Inflammatory macrophage (primary cell): ENCODE measurements at places on chromosomes 5 and 9.
A peak's percentile ranks its signal among the peaks of the same experiment; 100 is the strongest.

DNA sequence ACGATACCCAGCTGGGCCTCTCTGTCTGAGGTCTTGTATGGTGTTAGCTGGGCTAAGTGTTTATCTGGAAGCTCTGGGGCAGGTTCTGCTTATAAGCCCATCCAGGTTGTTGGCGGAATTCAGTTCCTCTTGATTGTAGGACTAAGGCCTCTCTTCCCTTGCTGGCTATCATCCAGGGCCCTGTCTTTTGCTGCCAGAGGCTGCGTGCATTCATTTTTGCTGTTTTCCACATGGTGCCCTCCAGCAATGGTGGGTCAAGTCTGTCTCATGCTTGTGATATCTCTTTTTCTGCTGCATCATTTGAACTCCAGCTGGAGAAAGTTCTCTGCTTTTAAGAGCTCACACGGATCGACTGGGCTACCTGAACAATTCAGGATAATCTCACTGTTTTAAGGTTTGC lies 105.7 kb upstream of the ZNF618 start:
- no peak for DNase-seq

GRCh38 chr5:78501411-78502352 lies 141.3 kb downstream of the SCAMP1 start:
- no peak for DNase-seq

DNA sequence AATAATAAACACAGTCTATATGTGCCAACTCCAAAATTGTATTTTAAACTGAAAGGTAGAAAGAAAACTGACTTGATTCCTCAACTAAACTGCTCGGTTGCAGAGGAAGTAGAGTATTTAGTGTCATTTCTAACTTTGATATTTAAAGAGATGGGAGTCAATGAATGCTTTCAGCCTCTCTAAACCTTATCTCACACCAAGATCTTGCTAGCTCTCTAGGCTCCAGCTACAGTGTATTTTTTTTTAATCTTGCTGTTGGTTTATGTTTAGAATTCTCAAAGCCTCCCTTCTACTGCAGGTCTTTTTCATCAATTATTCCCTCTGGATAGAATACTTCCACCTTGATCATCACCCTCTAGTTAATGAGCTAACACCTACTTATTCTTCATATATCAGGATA lies 419.4 kb upstream of the ZNF462 start:
- no peak for DNase-seq

- no peak for DNase-seq
Measured at GRCh38 chr5:90569084-90569483, 10.5 kb downstream of the ADGRV1 start.

DNA sequence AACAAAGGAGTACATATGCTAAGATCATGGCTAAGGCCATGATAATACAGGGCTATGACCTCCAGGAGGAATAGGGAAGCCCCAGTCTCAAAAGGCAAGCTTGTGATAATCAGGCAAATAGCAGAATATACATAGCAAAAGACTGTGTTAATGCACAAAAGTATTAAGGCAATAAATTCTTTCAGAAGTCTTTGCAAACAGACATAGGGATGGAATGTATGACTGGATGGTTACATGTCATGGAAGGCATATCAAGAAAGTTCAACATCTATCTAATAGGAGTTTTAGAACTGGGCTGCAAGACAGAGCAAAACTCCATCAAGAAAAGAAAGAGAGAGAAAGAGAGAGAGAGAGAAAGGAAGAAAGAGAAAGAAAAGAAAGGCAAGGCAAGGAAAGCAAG lies 264.5 kb upstream of the CDH6 start:
- no peak for DNase-seq

- no peak for DNase-seq
Measured at GRCh38 chr9:19145881-19146280, 18.6 kb upstream of the PLIN2 start.

- DNase-seq, result no peak
Measured at GRCh38 chr5:76927961-76928360, 24.9 kb upstream of the CRHBP start.

DNA sequence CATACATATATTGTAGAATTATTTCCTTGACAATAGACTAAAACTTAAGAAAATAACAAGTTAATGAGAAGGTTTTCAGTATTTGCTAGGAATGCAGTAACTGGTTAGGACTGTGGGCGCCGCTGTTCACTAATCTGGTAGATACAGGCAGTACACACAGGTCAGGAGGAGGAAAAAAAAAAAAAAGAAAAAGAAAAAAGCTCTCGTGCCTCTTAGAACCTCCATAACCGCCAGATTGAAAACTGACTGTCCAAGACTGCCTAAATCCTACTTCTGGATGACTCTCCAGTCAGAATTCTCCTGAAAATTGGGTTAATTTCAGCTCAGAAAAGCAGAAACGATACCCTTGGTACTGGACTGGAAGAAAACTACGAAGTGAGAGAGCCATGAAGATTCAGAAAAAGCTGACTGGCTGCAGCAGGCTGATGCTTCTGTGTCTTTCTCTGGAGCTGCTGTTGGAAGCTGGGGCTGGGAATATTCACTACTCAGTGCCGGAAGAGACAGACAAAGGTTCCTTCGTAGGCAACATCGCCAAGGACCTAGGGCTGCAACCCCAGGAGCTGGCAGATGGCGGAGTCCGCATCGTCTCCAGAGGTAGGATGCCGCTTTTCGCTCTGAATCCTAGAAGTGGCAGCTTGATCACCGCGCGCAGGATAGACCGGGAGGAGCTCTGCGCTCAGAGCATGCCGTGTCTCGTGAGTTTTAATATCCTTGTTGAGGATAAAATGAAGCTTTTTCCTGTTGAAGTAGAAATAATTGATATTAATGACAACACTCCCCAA lies at the start of gene PCDHGA1:
TSS of gene PCDHGA1 (plus strand) at position 216 of the 782 bp plus-strand sequence.
- no peak for DNase-seq

- DNase-seq, result no peak
Measured at GRCh38 chr9:124552273-124552605, 45.0 kb upstream of the NR5A1 start.

- DNase-seq, result no peak
Measured at GRCh38 chr9:123607479-123607878, 251.5 kb downstream of the CRB2 start.

- DNase-seq, result no peak
Measured at GRCh38 chr5:102961671-102962070, 158.3 kb downstream of the GIN1 start.

- no peak for DNase-seq
Measured at GRCh38 chr5:113162770-113163169, 186.2 kb downstream of the DCP2 start.

- DNase-seq, result no peak
Measured at GRCh38 chr5:147963436-147963835, 57.1 kb upstream of the C5orf46 start.

DNA sequence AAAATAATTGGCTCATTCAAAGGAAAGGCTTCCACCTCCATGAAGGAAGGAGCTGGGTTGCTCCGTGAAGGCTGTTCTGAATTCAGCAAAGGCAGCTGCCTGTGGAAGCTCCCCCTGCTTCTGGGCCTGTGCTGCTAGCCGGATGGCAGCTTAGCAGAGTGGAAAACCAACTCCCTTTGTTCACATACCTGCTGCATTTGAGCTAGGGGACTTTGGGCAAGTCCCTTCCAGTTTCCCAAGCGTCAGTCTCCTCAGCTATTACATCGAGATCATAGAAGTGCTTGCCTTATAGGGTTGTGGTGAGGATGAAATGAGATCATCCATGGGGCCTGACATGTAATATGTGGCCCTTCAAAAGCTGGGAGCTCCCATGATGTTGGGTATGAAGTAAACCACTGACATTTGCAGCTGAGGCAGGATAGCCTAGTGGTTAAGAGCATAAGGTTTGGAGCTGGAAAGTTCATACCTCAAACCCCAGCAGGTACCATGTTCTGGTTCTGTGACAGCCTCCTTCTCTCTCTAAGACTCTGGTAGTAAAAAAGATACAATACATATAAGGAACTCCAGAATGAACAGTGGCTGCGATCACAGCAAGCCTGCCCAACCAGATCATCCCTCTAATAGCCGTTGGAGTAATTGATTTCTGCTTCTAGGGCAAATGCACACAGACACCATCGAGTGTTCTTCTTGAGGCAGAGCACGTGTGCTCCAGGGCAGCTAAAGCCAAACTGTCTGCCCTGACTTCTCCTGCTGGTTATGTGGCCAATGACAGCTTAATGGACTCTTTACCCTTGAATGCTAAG lies 11.0 kb upstream of the DENND1A start:
- no peak for DNase-seq

DNA sequence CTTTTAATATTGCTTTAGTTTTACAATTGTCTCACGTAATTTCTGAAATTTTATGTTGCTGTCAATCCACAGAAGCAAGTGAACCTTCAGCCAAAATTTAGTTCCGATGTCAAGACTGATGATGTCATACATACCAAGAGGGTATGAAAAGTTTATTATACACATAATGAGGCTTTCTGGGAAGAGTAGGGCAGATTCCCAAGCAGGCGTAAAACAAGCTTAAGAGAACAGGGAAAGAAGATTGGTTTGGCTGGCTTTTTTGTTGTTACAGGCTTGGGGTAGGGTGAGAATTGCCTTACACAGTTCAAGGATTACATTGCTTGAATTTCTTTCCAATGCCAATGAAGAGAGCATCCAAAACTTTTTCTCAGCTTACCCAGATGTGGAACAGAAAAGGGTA lies 1962.9 kb upstream of the CDH6 start:
- DNase-seq, result no peak

DNA sequence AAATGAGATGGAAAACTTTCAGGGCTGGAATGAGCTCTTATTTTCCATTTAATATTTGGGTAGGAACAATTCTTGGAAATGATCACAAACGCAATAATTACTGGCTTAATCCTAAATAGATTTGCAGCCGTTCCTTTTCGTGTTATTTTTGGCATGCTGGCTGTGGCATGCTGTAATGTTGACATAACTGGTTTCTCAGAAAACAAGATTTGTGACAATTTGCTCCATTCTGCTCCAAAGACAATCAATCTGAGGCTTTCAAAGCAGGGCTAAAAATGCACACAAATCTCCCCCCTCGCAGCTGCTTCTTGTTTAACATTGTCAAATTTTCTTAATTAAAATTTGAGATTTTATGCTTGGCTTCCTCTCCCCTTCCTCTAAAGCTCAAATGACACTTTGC lies 151.2 kb downstream of the TTC39B start:
- DNase-seq, result no peak

DNA sequence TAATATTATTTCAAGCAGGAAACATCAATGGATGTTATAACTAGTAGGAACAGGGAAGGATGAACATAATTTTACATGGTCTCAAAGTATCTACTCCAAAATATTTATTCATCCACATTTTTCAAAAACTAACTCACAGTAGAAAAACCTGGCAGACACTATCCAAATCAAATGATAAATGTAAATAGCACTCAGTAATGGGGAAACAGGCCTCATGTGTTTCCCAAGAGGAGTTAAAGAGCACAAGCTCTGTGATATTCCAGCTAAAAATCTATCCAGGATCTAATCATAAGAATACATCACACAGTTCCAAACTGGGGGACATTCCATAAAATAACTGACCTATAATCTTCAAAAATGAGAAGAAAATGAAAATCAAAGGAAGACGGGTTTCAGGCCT lies 443.1 kb downstream of the ZNF608 start:
- no peak for DNase-seq

GRCh38 chr5:153565822-153566221 lies 75.4 kb downstream of the GRIA1 start:
- no peak for DNase-seq

GRCh38 chr5:56492812-56493211 lies 259.7 kb upstream of the ANKRD55 start:
- DNase-seq, result no peak

- DNase-seq, result peak; percentile 3
Measured at GRCh38 chr9:124102363-124102762, 90.8 kb downstream of the LHX2 start.

- no peak for DNase-seq
Measured at GRCh38 chr5:9454012-9454481, 91.8 kb downstream of the SEMA5A start.

- DNase-seq, result no peak
Measured at GRCh38 chr5:143186623-143187022, 216.9 kb downstream of the NR3C1 start.

GRCh38 chr5:109945097-109945678 lies 255.5 kb downstream of the MAN2A1 start:
- no peak for DNase-seq

- no peak for DNase-seq
Measured at GRCh38 chr9:109242014-109242413, 75.0 kb upstream of the FRRS1L start.

DNA sequence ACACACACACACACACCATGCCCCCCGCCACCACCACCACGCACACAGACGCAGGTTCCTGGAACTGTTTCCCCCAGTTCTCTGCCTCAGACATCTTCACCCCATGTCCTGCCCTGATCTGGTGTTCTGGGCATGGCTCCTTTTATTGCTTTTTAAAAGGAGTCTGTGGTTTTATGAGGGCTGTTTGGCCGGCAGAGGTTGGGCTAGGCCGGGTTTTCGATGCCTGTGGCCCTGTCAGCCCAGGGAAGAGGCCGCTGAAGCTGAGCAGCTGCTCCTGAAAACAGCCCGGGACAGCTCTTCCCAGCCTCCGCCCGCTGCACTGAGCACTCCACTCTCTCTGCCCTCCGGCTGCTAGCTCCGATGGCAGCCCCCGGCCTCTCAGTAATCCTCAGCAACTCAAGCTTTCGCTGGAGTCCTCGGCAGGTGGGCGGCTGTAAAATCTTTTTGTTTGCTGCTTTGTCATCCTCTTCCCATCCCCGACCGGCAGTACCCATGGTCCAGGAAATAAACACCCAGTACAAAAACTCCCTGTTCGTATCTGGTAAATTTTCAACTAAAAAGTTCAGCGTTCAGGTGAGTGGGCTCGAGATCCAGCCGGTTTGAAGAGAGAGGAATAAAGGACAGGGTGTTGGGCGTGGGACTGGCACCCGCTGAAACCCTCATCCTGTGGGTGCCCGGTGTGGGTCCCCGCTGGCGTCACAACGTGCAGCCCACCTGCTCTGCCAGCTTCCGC lies 103.0 kb upstream of the ERCC6L2 start:
- no peak for DNase-seq

DNA sequence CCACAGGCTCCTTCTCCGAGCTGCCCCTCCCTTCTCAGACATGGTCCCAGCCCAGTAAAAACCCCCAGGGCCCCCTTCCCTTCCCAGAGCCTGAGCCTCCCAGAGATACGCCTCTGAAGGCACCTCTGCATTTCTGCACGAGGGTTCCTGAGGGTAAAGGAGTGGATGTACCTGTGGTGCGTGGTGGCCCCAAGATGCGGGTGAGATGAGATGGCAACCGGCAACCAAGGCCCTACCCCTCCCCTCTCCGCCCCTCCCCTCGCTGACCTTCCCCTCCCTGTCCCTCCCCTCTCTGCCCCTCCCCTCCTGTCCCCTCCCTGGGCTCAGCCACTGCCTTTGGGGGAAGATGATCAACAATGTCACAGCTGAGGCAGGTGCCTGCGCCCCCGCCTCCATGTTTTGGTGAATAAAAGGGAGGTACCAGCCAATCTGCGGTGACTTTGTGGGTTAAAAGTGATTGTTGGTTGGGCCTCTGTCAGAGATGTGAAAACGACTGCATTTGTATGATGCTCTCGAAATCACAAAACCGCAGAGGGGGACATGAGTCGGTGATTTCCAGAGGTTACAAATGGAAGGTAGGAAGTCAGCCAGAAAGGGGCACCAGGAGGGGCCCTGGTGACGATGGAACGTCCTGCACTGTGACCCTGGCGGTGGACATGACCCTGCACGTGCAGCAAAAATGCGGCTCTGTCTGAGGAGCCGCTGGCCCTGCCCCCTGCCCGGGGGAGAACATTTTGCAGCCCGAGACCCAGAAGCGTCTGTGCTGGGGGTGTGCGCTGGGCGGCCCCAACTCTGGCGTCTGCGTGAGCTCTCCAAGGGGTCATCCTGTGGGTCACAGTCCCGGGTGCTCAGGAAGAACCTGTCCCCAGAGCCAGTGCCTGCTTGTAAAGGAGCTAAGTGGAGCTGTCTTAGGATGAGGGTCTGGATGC lies 3.7 kb downstream of the LCN9 start:
- DNase-seq, result no peak
